ENCODE measurements at places on chromosomes 2 and 18. TPM values are rescaled to one million over a fixed set of nuclear protein-coding genes. Genes with fewer than 3 reads are reported as not detected.
A peak's percentile ranks its signal among the peaks of the same experiment; 100 is the strongest.

Gene MEMO1
- total RNA-seq: 35.7 TPM

- peak; percentile 52 for DNase-seq
These were observed 86.8 kb upstream of the DNER start for GRCh38 chr2:229800997-229801754.

Gene LIMS1
- total RNA-seq: 85.5 TPM

Gene GAL3ST2
- total RNA-seq: not detected

Gene CYS1
- 2.6 TPM for total RNA-seq

Gene KLHL29
- total RNA-seq: 12.9 TPM

GRCh38 chr2:169664978-169665930 lies 29.0 kb downstream of the CFAP210 start:
- no peak for DNase-seq

Gene NGEF
- 1.7 TPM for total RNA-seq

DNA sequence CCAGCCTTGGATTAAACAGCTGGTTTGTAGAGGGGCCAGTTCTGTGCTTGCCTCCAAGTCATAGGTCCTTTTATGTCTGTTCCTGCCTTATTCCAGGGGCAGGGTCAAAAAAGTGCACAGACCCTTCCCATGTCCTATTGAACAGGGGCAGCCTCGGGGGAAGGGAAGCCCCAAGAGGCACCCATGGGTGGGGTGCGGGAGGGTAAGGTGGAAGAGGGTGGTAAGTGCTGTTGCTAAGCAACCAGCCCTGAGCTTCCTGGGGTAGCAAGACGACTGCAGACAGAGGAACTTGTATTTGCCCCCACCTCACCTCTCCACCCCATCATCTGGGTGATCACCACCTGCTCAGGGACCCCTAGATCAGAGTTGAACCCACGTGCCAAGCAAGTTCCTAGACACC lies 7.7 kb downstream of the DNMT3A start:
- DNase-seq: no peak

DNA sequence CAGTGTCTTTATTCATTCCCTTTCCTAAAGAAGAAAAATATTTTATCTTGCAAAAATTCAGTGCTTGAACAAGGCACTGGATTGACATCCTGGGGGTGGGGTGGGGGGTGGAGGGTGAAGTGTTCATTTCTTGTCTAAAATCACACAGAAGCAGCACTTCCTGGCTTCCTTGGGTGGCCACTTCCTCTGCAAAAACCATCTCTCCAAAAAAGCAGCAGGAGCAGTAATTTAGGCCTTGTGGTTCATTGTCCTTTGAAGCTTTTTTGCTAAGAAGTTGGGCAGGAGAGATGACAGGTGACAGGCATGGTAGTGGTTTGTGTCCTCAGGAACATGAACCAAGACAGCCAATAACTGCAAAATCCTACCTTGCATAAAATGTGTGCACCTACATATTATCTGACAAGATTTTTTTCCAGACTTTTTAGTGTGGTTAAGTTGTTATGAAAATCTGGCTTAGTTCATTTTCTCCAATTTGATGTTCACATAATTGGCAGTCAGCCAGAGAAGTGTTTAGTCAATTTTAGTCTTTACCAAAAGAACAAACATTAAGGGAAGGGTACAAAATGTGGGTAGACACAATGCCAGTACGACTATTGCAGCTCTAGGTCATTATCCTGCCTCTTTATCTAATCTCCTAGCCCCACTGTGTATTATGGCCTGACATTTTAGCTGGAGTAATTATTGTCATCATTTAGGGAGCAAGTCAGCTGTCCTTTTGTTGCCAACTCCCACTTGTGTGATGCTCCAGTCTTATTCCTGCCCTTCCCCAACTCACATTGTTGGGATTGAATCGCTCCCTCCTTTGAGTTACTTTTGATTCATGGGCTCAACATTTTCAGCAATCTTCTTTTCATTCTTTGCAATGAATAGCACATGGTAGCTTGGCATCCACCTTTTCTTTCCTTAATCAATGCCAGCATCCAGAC lies 177.2 kb downstream of the MYO3B start:
- DNase-seq: no peak

Gene IL18RAP
- total RNA-seq: 6.8 TPM

- DNase-seq: no peak
These were observed 547.4 kb upstream of the ID2 start for GRCh38 chr2:8134473-8134932.

Gene CNTNAP5
- total RNA-seq: not detected

GRCh38 chr2:158456309-158457066 lies at the start of the genes CCDC148 and PKP4:
TSS of gene CCDC148 (minus strand) at chr2:158456753. CDS start at chr2:158456439, 314 bp downstream.
TSS of gene PKP4 (plus strand) at chr2:158456952. CDS start at chr2:158533185, 76,233 bp downstream.
- peak; percentile 92 for DNase-seq

- DNase-seq: no peak
These were observed 300.0 kb downstream of the GBX2 start for GRCh38 chr2:235868224-235868623.

Data from lower lobe of right lung (tissue), 2 donors.